ENCODE measurements at places on chromosomes 7 and 10. TPM values are rescaled to one million over a fixed set of nuclear protein-coding genes. Genes with fewer than 3 reads are reported as not detected.

The NEUROD6 gene
- not detected for total RNA-seq

The GIMAP6 gene
- 33.5 TPM for total RNA-seq

The CDHR1 gene
- 0.65 TPM for total RNA-seq

The CNNM2 gene
- 3.0 TPM for total RNA-seq

Data from Right ventricle myocardium inferior (tissue), 1 donor.